ENCODE measurements at places on chromosomes 5 and 9.

DNA sequence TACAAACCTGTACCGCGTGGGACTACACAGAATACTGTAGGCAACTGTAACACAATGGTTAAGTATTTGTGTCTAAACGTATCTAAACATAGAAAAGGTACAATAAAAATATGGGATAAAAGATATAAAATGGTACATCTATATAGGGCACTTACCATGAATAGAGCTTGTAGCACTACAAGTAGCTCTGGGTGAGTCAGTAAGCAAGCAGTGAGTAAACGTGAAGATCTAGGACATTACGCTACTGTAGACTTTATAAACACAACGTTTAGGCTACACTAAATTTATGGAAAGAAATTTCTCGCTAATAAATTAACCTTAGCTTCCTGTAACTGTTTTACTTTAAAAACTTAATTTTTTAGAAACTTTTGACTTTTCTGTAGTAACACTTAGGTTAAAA lies 46.5 kb downstream of the MRPS27 start:
- no peak for DNase-seq

GRCh38 chr9:28696960-28697359 lies 1123.7 kb upstream of the C9orf72 start:
- DNase-seq, result no peak

GRCh38 chr9:136488247-136489214 lies 5.7 kb upstream of the SEC16A start:
- DNase-seq, result peak; percentile 23

- DNase-seq, result peak; percentile 8
These were observed 145.1 kb upstream of the TBCA start for GRCh38 chr5:77921094-77921768.
